ENCODE measurements at places on chromosomes 2 and 18.

DNA sequence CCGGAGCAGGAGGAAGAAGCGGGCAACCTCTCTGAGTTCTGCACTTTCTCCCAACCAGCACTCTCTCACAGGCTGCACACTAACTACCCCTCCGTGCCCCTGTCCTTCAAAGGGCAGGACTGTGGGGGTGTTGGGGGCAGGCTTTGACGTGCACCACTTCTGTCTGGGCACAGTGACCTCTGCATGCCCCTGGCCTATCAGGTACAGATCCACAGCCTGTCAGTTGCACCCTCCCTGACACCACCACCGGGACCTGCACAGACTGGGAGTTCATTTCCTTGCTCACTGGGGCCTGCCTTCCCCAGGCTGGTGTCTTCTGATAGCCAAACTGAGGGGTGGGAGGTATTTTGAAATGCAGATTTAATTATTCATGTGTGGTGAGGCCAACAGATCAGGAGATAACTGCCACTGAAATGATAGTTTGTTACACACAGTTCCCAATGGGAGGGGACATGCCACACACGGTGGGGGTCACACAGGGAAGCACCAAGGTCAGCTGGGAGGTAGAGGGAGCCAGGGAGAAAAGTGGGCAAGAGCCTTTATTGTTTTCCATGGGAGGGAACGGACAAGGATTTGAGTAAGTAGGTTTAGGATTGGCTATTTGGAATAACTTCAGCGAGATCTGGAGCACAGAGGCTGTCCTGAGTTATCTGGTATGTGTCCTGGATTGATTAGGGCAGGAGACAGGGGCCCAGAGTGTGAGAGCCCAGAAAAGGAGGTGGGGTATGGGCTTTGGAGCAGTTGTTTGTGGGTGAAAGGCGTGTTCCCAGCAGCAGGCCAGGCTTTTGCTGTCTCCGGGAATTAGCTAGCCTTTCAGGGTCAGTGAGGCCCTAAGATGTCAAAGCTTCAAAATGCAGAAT is 251.6 kb downstream of the AFF3 start:
- DNase-seq = no peak

DNA sequence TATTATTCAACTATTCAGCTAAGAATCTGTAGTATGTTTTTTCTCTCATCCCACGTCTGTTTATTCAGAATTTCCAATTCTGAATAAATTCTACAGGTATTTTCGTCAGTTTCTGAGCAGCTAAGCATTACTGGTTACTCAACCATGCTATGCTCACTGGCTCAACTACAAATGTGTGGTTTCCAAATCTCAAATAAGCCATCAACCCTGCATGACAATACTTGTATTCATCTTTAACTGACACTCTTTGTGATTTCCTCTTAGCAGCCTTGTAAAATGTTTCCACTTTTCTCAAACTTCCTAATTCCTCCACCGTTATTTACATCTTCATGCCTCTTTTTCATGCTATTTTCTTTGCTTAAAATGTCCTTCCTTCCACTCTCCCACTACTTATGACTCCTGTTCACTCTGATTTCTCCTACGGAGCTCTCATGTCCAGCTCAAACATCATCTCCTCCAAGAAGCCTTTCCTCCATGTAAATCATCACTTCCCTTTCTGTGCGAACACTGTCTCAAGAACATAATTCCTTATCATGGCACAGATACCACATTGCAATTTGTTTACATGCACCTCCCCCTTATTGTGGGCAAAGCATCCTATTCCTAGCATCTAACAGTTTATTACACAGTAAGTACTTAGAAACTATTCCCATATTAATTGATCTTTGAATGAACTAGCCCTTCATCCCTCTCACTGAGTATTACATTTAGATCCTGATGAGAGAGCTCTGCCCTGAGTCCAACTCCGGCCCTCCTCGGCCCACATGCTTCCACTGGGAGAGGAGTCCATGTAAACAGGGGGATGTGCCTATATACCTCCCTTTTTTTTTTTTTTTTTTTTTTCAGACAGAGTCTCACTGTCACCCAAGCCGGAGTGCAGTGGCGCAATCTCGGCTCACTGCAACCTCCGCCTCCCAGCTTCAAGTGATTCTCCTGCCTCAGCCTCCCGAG is 10.5 kb downstream of the CCDC88A start:
- no peak for DNase-seq

- no peak for DNase-seq
Measured at GRCh38 chr18:67145586-67146292, 370.8 kb downstream of the DSEL start.

DNA sequence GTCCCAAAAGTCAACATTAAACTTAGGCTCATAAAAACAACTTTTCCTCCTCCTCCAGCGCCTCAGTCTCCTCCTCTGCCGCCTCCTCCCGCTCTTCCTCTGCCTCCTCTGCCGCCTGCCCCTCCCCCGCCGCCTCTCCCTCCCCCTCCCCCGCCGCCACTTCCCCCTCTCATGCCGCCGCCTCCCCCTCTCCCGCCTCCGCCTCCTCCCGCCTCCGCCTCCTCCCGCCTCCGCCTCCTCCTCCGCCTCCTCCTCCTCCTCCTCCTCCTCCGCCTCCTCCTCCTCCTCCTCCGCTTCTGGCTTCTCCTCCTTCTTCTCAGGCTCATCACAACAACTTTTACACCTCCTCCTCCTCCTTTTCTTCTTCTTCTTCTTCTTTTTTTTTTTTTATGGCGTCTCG is 599.9 kb downstream of the TMEM182 start:
- no peak for DNase-seq

DNA sequence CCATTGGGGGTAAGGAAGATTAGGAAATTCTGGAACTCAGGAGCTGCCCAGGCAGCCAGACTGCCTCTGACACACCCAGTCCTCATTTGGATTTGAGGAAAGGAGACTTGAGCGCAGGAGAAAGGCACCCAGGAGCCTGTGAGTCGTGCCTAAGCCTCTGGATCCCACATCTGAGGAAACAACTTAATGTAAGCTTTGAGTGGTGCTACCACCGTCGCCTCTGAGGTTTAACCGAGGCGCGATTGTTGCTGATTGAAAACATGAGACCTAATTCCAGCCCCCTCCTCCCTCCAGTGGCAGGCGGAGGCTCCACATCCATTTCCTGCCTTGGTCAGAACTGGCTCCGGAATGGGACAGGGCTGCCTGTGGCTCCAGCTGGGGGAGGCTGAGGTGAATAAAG is 176.7 kb upstream of the PKDCC start:
- no peak for DNase-seq

GRCh38 chr18:1458547-1458946 is 553.9 kb downstream of the ADCYAP1 start:
- DNase-seq = no peak

DNA sequence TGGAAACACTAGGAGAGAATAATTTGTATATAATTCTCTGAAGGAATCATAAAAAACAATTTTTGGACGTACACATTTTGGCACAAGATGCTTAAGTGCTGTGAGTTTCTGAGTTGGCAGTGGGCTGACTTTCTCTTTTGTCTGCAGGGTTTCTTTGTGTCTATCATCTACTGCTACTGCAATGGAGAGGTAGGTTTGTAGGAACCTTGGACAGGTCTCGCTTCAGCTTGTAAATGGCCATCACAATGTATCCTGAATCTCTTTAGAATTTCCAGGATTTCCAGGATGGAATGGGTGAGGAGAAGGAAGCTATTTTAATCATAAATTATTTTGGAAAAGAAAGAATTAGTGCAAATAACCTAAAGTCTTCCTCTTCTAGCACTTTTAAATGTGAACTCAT is 83.9 kb downstream of the PTH2R start:
- no peak for DNase-seq

- no peak for DNase-seq
Measured at GRCh38 chr2:190838492-190838910, 42.1 kb upstream of the GLS start.

GRCh38 chr2:24012521-24013188 is 2.8 kb downstream of the MFSD2B start:
- DNase-seq = no peak

DNA sequence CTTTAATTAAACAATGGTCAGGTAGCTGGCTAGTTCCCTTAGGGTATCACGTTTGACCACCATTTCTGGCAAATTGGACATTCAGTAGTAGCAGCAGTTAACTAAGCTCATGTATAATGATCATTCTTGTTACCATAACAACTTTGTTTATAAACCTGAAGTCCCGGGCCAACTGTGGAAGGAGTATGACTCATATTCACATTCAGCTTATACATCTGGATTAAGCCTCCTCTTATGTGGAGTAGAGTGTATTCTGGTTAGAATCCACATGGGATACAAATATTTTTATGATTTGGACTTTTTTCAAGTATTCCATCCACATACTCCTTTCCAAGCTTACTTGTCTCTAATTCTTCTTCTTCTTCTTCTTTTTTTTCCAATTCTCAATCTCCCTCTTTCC is 70.3 kb upstream of the ZSWIM2 start:
- DNase-seq = no peak

DNA sequence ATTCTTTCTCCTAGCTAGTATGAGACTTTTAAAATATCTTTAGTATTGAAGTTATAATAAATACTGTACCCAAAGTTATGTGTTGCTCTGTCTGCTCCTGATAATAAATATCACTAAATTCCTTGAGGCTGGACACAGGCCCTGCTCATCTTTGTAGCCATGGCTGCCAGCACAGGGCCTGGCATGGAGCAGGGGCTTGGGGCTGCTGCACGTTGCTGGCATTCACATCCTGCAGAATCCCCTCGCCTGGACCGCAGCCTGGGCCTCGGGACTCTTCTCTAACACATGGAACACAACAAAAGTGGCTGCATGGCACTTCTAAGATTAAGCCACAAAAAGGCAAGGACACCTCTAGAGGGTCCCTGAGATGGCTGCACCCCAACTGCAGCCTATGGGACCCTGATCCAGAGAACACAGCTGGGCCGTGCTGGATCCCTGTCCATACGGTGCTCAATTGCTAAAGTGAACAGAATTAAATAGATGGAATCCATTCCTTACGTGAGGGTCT is 477.5 kb upstream of the MYT1L start:
- no peak for DNase-seq

DNA sequence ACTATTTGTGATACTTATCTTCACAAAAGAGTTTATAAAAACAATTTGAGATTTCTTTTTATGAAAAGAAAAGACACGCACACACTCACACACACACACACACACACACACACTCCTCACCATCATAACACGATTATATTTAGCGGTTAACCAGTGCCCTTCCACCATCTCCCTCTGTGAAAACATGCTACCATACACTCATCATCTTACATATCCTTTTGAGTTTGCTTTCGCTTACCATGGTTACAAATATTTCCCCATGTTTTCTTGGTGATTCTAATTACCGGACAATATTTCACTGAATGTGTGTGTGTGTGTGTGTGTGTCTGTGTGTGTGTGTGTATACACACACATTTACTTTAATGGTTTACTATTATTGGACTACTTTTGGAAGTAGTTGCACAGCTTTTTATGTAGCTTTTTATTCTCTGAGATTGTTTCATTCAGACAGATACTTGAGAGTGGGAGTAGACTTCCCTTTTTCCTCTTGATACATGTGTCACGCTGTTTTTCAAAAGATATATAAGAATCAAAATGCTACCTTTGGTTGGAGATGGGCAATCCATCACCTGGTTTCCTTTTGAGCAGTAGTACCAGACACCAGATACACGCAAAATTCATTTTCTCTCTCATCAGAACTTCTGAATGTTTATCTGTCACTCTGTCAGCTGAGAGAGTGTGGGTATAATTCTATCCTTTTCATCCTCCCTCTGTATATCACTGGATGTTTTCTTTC is 138.1 kb downstream of the SETBP1 start:
- DNase-seq = no peak

- peak; percentile 79 for DNase-seq
Measured at GRCh38 chr2:64996871-64997307, 7.7 kb downstream of the SLC1A4 start.

DNA sequence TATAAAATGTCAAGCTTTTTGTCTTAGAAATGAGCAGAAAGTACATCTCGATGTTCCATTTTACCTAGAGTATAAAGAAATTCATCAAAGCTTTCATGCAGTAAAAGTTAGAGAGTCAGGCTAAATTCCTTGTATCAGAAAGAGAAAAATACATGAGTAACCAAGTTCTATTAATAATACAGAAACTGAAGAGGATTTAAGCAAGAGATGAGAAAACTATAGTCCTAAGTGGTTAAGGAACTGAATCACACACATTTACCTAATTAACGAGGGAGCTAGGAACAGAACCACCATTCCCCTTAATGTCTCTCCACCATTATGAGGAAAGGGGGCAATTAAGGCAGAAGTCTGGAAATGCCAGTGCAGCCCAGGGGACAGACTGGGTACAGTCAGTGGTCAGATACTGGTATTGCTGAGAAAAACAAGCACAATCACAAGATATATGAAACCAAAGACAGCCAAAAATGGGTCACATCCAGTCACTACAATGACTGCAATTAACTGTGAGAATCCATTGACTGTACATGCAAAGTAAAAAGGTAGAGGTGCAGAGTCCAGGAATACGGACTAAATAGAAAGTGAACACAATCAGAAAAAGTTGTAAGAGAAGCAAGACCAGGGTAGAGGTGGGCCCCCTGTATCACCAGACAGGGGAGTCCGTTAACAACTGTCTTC is 23.9 kb downstream of the MAP4K3 start:
- DNase-seq = no peak

GRCh38 chr18:34461266-34461665 is 236.6 kb upstream of the NOL4 start:
- DNase-seq = no peak

Measured in NCI-H187 treated with DMSO at 0.1 percent for 48 hours (cell line).